CD4-positive, CD25-positive, alpha-beta regulatory T cell (primary cell): ENCODE measurements at places on chromosomes 7 and 10.

GRCh38 chr7:148884049-148884298 lies at the start of gene EZH2:
TSS of gene EZH2 (minus strand) at chr7:148884291. CDS start at chr7:148847298, 36,993 bp downstream.
- H3K36me3 ChIP-seq = no peaks in the 10 kb centered on the region
- peak within 1 kb of the TSS; percentile 93 for H3K27ac ChIP-seq
- H3K4me1 ChIP-seq = peaks cover 30% of the 10 kb centered on the region
- H3K27me3 ChIP-seq = no peaks in the 10 kb centered on the region

DNA sequence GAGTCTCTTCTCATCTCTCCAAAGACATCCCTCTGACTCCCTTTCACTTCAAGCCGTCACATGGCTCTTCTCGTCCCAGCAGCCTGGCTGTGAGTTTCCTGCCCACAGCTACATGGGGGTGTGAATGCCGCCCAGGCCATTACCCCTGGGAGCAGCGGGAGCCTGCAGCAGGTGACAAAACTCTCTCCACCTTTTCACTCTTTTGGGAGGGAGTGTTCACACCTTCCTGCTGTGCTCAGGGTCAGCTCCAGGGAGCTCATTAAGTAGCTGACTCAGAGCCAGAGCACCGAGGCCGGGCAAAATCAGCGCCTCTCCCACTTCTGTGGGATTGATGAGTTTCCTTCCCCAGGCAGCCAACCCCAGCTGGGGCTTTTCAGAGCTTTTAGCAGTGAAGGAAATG lies 271.3 kb downstream of the TYW1 start:
- no peak overlapping the region for H3K4me3 ChIP-seq
- H3K27ac ChIP-seq = no peak overlapping the region
- no peak for DNase-seq
- H3K4me1 ChIP-seq = no peaks in the 10 kb centered on the region

DNA sequence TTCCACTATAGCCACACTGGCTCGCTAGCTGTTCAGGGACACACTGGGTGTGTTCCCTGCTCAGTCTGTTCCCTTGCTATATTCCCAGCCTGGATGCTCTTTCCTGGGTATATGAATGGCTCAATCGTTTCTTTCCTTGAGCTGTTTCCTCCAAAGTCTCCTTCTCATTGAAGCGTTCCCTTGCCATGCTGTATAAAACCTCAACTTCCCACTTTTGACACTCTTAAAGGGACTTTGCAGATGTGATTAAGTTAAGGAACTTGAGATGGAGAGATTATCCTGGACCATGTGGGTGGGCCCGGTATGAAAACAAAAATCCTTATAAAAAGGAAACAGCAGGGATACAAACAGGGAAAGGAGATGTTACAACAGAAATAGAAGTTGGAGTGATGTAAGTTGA lies 973.1 kb downstream of the LRMDA start:
- no peaks in the 10 kb centered on the region for H3K27me3 ChIP-seq
- H3K4me1 ChIP-seq = no peaks in the 10 kb centered on the region
- no peak for DNase-seq
- no peak overlapping the region for H3K27ac ChIP-seq
- H3K4me3 ChIP-seq = no peak overlapping the region
- H3K36me3 ChIP-seq = no peaks in the 10 kb centered on the region

GRCh38 chr10:48492201-48492600 lies 112.7 kb downstream of the ARHGAP22 start:
- H3K27ac ChIP-seq = no peak overlapping the region
- H3K4me1 ChIP-seq = no peaks in the 10 kb centered on the region
- H3K36me3 ChIP-seq = no peaks in the 10 kb centered on the region
- no peaks in the 10 kb centered on the region for H3K27me3 ChIP-seq

DNA sequence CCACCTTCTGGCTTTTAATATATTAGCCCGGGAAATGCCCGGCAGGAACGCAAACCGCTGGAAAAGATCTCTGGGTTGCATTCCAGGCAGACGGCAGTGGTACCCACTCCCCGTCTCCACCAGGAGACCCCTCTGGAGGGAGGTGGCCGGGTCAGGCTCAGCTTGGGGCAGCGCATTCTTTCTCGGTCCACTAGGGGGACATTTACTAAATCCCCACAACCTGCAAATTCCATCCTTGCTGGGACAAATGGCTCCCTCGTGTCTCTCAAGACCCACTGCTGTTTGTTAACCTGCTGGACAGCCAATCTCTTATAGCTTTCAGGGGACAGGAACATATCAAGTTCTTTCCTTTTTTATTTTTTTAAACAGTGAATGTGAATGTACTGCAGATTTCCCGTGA lies 45.8 kb upstream of the CARD11 start:
- H3K27ac ChIP-seq = no peak overlapping the region
- H3K4me1 ChIP-seq = peaks cover 50% of the 10 kb centered on the region
- H3K36me3 ChIP-seq = no peaks in the 10 kb centered on the region
- H3K27me3 ChIP-seq = no peaks in the 10 kb centered on the region
- H3K4me3 ChIP-seq = no peak overlapping the region
- DNase-seq = no peak

GRCh38 chr10:93746844-93747284 lies 10.9 kb upstream of the LGI1 start:
- no peaks in the 10 kb centered on the region for H3K4me1 ChIP-seq
- H3K27ac ChIP-seq = no peak overlapping the region
- H3K27me3 ChIP-seq = peaks cover 8% of the 10 kb centered on the region
- no peaks in the 10 kb centered on the region for H3K36me3 ChIP-seq
- no peak overlapping the region for H3K4me3 ChIP-seq

- no peak overlapping the region for H3K27ac ChIP-seq
- peaks cover 2% of the 10 kb centered on the region for H3K27me3 ChIP-seq
These were observed 5.5 kb upstream of the LAMB4 start for GRCh38 chr7:108135446-108136190.

GRCh38 chr7:47460251-47460989 lies 121.5 kb downstream of the TNS3 start:
- H3K36me3 ChIP-seq = no peaks in the 10 kb centered on the region
- H3K4me3 ChIP-seq = no peak overlapping the region
- DNase-seq = no peak
- H3K27me3 ChIP-seq = no peaks in the 10 kb centered on the region
- no peaks in the 10 kb centered on the region for H3K4me1 ChIP-seq
- H3K27ac ChIP-seq = no peak overlapping the region

DNA sequence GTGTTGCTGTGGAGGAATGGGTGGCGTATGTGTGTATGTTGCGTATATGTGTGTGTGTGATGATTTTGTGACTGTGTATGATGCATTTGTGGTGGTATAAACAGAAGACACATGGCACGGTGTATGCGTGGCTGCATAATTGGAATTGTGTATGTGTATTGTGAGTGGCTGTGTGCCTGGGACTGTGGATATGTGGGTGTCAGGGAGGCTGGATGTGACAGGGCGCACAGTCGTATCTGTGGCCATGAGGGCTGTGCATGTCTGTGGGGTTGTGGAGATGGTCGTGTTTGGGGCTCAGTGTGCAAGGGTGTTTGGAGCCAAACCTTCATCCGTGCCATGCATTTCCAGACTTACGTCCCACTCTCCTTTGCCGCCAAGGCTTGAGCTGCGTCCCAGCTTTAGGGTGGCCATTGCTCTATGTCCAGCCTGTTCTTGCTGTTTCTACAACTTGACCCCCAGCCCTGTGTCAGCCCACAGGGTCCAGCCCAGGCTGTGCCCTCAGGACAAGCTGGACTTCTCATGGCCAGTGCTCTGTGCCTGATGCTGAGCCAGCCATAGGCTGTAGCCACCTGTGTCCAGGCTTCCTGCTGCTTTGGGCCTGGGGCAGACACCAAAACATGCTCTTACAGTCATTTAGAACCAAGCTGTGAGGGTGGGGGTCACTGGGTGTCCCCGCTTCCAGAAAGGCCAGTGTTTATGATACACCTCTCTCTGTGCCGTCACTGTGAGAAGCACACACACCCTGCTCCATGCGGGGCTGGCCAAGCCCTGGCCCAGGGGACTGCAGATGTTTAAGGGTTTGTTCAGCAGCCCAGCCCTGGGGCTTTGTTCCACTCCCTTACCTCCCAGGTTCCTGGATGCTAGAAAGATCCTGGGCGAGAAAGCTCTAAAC lies 127.6 kb downstream of the NEURL1 start:
- H3K36me3 ChIP-seq = peaks cover 6% of the 10 kb centered on the region
- no peaks in the 10 kb centered on the region for H3K27me3 ChIP-seq
- H3K27ac ChIP-seq = no peak overlapping the region
- no peak overlapping the region for H3K4me3 ChIP-seq
